ENCODE measurements at places on chromosomes 2 and 18.

GRCh38 chr18:79690586-79691482, 11.2 kb downstream of the CTDP1 start:
- DNase-seq = no peak

GRCh38 chr2:217066510-217067270, 206.8 kb upstream of the TNP1 start:
- no peak for DNase-seq

DNA sequence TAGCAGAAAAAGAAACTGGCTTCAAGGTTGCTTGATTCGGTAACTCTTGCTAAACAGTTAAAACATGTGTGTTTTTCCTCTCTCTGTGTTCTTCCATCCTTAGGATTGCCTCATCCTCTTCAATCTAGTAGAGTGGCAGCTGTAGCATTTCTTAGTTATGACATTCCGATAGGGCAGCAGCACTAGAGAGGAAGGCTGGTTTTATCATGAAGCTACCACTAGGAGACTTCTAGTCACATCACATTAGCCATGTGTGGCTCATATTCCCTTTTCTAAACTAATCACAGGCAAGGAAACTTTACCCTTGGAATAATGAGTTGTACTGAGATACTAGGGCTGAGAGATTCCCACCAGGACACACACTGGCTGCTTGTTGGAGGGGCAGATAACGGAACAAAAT, 187.6 kb downstream of the DOK6 start:
- DNase-seq = no peak

DNA sequence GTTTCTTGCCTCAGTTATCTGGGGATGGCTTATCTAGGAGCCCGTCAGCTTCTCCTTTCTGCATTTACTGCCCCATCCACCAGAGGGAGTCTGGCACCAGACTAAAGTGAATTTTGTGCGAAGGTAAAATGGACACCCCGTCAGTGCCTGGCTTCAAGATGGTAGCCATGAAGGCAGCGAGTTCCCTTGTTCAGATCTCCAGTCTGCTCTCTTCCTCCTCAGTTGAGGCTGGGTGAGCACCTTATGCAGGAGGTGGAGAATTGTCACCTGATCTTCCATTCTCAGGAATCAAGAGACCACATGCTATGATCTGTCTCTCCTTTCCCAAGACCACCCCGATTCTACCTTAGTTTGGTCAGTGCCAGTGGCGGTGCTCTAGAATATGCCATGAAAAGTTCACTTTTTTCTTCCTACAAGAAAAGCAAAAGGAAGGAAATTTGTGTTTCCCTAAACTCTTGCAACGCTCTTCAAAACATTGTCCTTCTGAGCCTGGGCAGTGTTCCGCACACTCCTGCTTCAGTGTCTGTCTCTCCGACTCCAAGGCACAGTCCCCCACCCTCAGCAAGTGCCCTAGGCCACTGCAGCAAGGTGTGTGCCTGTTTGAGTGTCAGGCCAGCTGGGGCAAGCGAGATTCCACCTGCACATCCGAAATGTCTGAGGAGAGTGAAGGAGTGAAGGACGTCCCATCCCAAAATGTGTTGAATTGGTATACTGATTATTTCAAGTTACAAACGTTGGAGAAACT, 168.6 kb downstream of the SS18 start:
- peak; percentile 22 for DNase-seq

DNA sequence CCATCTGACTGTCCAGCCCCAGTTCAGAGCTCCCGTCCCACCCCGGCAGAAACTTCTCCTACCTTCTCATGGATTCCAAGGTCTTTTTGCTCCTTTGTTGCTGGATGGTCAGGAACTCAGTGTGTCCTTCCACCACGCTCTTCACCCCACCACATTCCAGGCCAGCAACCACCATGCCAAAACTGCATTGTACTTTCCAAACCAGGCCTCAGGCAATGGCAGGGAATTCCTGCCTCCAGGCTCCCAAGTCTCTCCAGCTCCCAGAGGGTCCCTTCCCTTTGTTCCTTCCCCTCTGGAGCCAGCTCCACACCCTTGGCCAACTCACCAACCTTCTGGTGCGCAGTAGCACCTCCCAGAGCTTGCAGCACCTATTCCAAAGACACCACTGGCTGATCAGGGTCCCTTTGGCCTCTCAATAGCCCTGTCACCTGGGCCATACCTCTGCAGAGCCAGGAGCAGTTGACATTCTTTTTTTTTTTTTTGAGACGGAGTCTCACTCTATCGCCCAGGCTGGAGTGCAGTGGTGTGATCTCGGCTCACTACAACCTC, 8.1 kb downstream of the CHMP1B start:
- no peak for DNase-seq
